Stimulated activated CD8-positive, alpha-beta memory T cell treated with anti-CD3 and anti-CD28 coated beads, Interleukin-7, amount 100 ng/mL, for 1 hour (primary cell): ENCODE measurements at places on chromosomes 7 and 10.

DNA sequence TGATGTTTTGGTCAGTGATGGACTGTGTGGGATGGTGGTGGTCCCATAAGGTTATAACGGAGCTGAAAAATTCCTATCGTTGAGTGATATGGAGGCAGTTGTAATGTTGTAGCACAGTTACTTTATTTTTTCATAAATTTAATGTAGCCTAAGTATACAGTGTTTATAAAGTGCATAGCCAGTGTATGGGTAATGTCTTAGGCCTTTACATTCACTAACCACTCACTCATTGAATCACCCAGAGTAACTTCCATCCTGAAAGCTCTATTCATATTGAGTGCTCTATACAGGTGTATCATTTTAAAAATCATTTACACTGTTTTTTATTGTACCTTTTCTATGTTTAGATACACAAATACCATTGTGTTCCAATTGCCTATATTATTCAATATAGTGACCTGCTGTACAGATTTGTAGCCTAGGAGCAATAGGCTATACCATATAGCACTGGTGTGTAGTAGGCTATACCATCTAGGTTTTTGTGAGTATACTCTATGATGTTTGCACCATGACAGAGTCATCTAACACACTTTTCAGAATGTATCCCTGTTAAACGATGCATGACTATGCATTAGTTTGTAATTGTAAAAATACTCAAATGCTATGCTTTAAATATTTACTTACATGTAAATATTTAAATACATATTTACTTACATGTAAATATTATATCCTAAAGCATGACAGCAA is 21.0 kb downstream of the PDCD4 start:
- DNase-seq, result no peak

- DNase-seq, result no peak
These were observed 8.4 kb upstream of the LFNG start for GRCh38 chr7:2510909-2511768.

GRCh38 chr7:149752646-149753045 is 20.7 kb downstream of the ZNF467 start:
- no peak for DNase-seq

DNA sequence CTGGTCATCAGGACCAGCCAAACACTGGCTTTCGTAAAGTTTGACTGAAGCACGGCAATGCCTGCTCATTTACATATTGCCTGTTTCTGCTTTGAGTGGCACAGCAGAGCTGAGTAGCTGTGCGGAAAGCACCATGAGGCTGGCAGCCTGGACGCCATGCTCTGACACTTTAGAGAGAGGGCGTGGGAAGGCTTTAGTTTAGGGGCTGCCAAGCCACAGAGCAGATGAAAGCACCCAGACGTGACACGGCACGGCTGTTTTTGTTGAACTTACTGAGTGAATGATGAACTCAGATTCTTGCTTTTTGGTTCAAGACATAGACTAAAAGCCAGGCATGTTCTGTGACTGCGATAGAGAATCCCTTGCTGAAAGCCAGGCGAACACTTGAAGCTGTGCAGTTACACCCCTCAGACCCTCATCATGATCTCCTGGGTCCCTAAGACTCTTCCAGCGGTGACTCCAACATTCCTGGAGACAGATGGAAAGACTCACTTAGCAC is 182.1 kb downstream of the ZMYND11 start:
- no peak for DNase-seq

GRCh38 chr7:130154131-130154500 is 51.1 kb downstream of the TMEM209 start:
- DNase-seq, result no peak

GRCh38 chr10:74542077-74542476 is 284.3 kb upstream of the KAT6B start:
- no peak for DNase-seq

- DNase-seq, result no peak
These were observed 41.1 kb upstream of the HSPB1 start for GRCh38 chr7:76261329-76261728.
